ENCODE measurements at places on chromosomes 5 and 9.
A peak's percentile ranks its signal among the peaks of the same experiment; 100 is the strongest.

GRCh38 chr5:111151998-111152397 lies 59.9 kb downstream of the WDR36 start:
- no peak for DNase-seq

DNA sequence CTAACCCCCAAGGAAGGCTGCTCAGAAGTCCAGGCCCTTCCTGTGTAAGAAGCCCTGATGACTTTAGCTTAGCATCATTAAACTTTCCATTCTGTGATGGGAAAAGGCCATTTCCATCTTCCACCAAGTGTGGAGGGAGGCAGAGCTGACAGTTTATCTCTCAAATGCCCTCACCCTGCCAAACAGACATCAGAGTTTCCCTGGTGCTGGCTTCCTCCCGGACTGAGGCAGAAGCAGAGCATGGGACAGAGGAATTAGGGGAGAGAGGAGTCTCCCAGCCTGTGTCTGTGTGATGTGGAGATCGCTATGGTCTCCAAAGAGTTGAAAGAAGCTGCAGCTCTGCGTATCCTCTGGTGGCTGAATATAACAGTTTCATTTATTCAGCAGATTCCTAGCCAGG lies 57.4 kb upstream of the CTNNA1 start:
- DNase-seq, result no peak

GRCh38 chr5:140992828-140993227 lies 26.6 kb downstream of the PCDHAC2 start:
- no peak for DNase-seq

DNA sequence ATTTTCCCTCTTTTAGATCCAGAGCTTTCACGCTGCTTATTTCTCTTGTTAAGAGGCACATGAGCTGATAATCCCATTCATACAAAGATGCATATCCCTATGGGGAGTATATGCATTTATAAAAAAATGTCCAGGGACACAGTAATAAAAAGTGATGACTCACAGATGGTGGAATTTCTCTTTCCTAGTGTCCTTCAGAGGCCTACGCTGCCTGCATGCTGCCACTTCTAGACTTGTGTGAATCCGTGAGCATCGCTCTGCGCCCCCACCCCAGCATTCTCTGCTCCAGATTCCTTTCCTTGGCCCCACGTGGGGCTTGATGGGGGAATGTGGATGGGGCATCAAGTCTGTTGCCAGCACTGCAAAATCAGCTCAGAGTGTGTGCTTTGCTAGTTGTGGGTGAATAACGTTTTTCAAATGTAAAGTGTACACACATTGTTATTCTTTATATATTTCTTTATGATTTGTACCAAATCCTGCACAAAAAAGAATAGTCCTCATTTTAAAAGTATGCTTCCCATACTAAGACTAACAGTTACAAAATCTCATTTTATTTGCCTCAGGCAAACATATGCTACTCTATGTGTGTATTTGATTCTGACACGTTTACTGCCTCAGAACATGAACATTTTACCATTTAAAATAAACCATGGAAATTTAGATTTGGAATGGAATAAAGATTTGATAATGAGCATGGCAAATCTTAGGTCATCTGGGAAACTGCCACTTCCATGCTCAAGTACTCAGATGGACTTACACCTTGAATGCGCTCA lies 22.4 kb upstream of the RASGRF2 start:
- no peak for DNase-seq

DNA sequence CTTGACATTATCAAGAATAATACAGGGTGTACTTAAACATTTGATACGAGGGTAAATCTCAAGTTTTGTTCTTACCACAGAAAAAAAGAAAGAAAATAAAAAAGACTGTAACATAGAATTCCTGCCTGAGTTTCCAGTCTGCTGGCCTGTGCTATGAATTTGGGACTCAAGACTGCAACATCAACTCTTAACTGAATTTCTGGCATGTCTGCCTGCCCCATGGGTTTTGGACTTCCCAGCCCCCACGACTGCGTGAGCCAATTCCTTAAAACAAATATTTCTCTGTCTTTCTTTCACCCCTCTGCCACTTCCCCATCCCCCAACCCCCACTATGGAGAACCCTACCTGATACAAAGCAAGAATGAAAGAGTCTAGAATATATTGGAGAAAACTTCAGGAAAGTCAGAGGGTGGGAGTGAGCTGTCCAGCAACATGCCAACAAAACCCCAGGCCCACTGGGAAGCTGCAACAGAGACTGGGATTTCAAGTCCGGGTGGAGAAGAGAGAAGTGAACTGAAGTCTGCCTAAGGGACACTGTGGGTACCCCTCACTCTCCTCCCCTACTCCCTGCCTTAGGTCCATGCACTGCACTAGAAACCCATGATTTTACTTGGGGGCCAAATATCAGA lies 43.0 kb downstream of the MARCHF3 start:
- no peak for DNase-seq

- DNase-seq, result no peak
Observed at GRCh38 chr5:90227683-90228082, 181.9 kb downstream of the CETN3 start.

DNA sequence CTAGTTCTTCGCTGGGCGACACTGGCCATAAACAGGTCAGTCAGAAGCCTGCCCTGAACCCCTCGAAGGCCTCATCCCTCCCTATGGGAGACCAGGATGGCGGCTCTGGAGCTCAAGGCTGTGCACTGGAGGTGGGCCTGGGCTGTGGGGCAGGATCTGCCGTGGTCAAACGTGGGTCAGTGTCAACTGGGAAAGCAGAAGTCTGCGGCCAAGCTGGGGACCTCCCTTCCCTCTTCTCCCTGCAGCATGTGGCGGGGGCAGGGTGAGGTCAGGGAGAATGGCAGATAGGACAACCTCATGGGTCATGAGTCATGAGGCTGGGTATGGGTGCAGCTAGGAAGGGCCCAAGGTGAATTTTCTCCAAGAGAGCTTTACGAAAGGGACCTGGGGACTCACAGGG lies 132.9 kb downstream of the RXRA start:
- DNase-seq, result no peak

- DNase-seq, result peak; percentile 76
Observed at GRCh38 chr5:124661317-124662141, 84.9 kb downstream of the ZNF608 start.

DNA sequence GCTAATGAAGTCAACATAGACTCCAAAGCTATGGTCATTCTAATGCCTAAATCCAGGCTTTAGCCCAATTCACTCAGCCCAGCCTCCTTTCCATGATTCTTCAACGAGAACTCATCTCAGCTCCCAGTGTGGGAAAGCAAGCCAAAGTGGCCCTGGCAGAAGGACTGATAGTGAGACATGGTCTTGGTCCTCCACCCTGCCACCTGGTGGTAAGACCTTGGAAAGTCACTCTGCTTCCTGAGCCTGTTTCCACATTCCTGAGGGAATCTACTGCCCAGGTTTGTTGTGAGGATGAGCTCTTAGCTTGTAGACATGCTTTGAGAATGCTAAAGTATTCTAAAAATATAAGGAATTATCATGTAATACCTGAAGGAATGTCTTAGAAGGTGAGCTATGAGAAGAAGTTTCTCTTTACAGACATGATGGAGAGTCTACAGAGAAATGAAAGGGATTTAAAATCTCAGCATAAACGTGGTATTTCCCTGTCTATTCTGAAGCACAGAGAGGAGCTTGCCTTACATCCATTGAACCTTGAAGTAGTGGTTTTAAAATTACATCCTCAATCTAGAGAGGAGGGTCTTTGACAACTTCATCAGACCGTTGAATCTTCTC lies 173.5 kb downstream of the TRIM32 start:
- DNase-seq, result peak; percentile 54

GRCh38 chr5:25339541-25339940 lies 694.8 kb upstream of the CDH10 start:
- no peak for DNase-seq

- DNase-seq, result peak; percentile 26
Observed at GRCh38 chr5:89246864-89247263, 363.9 kb upstream of the MEF2C start.

- peak; percentile 4 for DNase-seq
Observed at GRCh38 chr5:73591102-73591695, 25.7 kb downstream of the UTP15 start.

- DNase-seq, result no peak
Observed at GRCh38 chr5:109936996-109937395, 247.3 kb downstream of the MAN2A1 start.

DNA sequence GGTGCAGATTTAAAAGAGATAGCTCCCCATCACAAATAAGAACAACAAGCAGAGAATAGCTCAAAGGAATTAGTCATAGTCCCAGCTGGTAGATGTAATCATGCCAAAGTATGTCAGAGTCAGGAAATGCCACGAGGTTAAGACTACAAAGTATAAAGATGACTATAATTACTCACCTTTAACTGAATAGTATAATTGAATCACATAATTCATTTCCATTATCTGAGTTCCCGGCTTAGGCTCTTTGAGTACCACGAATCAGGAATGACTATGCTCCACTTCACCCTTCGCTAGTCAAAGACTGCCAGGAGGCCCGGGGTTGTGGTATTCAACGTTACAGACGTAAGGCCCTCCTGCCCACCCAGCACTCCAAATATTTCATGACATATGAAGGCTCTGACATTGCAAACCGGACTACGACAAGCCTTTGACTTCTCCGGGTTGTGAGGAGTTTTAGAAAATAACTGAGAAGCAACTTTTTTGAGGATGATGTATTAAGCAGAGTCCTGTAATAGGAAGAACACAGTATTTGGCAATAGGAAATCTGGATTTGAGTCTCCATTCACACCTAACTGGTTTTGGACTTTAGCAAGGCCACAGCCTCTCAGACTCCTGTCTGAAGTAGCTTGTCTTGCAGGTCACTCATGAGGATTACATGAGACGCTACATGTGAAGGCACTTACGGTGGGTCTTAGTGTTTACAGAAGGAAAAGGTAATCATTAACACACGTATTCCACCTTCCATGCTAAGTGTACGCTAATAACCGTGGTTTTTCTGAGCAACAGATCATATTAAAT lies 64.6 kb downstream of the ENC1 start:
- no peak for DNase-seq

DNA sequence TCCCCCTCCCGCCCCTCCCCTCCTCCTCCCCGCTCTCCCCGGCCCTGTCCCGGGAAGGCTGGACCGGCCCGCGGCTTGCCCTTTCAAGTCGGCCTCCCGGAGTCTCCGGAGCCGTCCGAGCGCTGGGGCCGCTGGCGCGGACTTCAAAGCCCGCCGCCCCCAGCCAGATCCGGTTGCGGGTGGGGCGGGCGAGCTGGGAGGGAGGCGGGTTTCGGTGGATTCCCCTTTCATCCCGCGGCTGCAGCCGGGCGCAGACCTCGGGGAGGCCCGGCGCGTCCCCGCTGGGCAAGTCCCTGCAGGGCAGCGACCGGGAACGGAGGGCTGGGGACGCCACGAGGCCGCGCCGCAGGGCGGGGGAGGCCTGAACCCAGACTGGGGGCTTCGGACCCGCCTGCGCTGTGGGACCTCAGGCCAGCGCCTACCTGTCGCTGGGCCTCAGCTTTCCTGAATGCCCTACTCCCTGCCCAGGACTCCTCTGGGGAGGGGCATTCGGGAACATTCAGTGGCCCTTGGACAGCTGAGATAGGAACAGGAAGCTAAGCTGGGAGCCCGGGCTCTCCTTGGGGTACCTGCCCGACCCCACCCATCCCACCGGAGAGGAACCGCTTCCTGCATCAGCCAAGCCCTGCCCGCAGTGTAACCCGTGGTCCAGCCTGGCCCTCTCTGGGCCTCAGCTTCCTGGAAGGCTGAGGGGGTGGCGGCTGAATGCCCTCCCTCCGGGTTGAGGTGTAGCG lies 23.4 kb downstream of the C9orf50 start:
- no peak for DNase-seq

- no peak for DNase-seq
Observed at GRCh38 chr5:14445013-14445412, 136.6 kb upstream of the OTULINL start.

- DNase-seq, result no peak
Observed at GRCh38 chr5:113514289-113514635, 768 bp downstream of the YTHDC2 start.

- no peak for DNase-seq
Observed at GRCh38 chr9:17688834-17689233, 110.0 kb downstream of the SH3GL2 start.

GRCh38 chr5:179137016-179137642 lies 77.0 kb downstream of the ZNF354C start:
- no peak for DNase-seq

DNA sequence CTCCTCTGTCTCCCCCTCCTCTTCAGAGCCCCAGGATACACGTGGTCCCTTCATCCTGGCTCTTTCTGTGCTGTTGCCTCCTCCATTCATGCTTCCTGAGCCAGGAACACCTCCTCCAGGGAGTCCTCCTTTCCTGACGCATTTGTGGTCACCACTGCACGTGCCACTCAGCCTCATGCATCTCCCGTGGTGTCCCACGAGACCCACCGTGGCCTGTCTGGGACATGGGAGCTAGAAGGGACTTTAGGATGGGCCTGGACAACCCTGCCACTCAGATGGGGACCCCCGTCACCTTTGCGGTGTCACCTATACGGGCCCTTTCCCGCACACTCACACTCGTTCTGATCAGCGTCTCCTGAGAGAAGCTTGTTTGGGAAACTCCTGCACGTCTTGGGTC lies 6.7 kb downstream of the GLIPR2 start:
- no peak for DNase-seq

GRCh38 chr5:138700581-138701362 lies 52.5 kb upstream of the CTNNA1 start:
- no peak for DNase-seq

DNA sequence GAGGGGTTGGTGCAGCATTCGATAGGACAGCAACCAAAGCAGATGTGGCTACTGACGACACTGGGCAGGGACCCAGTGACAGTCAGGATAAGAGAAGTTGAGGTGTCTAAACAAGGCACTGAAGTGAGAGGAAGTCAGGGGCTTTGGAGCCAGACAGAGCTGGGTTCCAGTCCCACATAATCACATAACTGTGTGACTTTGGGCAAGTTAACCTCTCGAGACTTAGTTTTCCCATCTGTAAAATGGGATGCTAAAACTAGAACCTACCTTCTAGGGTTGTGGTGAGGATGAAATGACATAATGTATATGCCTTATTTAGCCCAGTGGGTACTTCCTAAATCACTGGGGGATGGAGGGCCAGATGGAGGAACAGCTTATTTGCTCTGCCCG lies 3.1 kb downstream of the ANGPTL2 start:
- no peak for DNase-seq

GRCh38 chr9:130688072-130688471 lies 5.5 kb upstream of the EXOSC2 start:
- no peak for DNase-seq

DNA sequence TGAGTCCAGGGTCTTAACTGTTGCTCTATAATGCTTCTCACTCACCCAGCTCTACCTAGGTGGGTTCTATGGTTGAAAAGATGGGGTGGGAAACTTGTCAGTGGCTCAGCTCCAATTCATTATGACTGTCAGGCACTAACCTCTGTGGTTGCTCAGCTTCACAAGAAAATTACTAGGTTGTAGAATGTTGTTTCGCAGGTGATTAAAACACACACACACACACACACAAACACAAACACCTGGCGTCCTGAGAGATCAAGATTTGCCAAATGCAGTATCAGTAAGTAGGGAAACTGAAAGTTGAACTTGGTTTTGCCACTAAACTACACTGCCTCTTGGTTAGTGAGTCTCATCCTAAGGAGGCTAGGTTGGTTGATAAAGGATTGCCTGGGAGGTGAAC lies 2.8 kb downstream of the MCCC2 start:
- no peak for DNase-seq

- no peak for DNase-seq
Observed at GRCh38 chr5:65149827-65150226, 331.9 kb downstream of the ADAMTS6 start.
